ENCODE measurements at places on chromosomes 7 and 10.

GRCh38 chr10:35440016-35440415 is 103.7 kb downstream of the CCNY start:
- DNase-seq, result no peak

DNA sequence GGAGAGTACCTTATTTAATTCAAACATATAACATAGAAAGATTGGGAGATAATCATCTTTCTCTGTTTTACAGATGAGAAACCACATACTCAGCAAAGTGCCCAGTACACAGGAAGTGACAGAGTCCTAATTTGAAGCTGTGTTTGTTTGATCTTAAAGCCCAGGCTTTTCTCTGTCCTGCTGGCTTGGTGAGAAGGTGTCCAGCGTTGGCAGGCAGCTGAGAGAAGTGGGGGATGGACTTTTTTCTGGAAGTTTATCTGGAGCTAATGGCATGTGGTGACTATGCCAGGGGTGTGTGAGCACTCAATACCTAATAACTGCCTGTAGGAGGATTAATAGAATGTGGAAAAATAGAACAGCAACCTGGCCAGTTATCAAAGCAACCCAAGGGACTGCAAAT is 60.8 kb downstream of the NPSR1 start:
- DNase-seq, result no peak

- DNase-seq, result no peak
Observed at GRCh38 chr7:17520941-17521340, 222.5 kb downstream of the AHR start.

DNA sequence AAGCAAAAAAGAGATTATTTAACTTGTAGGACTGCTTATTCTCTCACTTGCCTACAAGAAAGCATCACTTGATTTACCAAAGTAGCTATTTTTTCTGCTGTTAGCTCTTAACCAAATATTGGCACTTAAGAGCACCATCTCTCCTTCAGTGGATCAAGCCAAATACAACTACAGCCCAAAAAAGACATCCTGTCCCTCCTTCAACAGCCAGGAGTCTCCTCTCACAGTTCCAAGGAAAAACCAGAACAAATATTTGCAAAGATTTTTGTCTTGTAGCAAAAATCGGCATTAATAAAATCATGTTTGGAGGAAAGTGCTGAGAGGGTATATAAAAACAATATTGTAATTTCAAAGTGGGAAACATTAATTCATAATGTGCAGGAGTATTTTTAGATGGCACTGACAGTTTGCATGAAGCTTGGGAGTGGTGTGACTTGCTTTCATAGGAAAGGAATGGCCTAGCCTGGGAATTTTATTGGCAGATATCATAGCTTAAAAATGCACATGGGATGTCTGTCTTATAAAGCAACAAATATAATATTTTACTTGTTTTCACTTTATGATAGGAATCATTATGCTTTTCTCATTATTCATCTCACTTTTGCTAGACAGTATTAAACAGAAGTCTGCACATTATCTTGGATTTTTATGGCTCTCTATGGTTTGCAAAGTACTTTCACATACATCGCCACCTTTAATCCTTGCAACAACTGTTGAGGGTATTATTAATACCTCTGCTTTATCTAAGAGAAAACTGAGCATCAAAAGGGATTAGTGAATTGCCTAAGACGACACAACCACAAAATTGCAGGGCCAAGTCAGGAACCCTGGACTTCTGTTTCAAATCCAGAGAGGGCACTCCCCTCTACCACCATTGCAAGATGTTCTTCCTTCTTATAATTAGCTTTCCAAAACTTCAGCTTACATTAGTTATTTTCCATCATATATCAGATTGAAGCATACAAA is 103.5 kb downstream of the AGMO start:
- no peak for DNase-seq

- DNase-seq, result no peak
Observed at GRCh38 chr7:111229181-111229740, 138.3 kb downstream of the LRRN3 start.

- no peak for DNase-seq
Observed at GRCh38 chr7:81232084-81232799, 313.4 kb upstream of the SEMA3C start.

GRCh38 chr10:133292919-133293809 is 15.5 kb downstream of the TUBGCP2 start:
- no peak for DNase-seq

GRCh38 chr7:108402865-108403264 is 53.4 kb downstream of the NRCAM start:
- DNase-seq, result no peak
